Calu3 (cell line): ENCODE measurements at places on chromosomes 5 and 9.

- DNase-seq = peak; percentile 61
Measured at GRCh38 chr5:160685695-160686094, 166.3 kb downstream of the ATP10B start.

DNA sequence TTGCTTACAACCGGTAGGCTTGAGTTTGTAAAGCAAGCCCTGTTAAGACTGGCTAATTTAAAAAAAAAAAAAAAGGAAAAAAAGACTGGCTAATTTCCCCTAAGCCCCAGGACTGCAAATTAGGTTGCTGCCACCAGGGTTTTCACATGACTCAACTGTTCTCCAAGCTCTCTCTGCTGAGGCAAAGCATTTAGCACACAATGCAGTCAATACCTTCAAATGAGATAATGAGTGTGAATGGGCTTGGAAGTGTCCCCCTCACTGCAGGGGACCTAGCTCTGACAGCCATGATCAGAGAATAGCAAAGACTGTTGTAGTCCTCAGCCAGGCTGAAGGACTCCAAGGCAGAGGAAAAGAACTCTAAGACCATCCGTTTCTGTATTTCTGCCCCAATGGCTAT is 42.8 kb upstream of the ZSWIM6 start:
- no peak for DNase-seq

- no peak for DNase-seq
Measured at GRCh38 chr5:17219992-17220391, 2.6 kb downstream of the BASP1 start.

DNA sequence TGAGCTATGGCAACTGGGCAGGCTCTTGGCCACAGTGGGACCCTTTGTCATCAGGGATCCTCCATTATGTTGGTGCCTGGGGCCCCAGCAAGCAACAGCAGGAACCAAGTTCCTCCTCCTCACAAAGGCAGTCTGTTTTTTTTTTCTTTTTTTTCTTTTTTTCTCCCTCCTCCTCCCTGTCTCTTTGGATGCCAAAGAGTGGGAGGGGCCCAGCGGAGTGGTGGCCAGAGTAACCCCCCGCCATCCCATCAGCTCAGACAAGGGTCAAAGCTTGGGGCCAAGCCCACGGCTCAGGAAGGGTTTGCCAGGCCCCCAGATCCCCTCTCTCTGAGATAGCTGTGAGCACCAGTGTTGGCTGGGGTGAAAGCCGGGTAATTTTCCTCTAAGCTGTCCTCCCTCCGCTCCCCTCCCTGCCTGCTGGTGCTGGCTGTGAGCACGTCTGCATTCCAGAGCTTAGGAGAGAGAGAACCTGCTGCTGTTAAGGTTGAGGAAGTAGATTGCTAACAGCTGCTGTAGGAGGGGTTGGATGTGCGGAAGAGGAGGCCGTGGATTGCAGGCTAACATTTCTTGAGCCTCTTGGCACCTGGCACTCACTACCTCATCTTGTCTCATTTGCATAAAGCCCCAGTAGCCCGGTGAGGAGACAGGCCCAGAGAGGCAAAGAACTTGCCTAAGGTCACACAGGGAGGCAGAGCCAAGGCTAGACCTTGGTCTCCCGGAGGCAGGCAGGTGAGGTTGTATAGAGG is 21.2 kb downstream of the GSN start:
- peak; percentile 58 for DNase-seq

- no peak for DNase-seq
Measured at GRCh38 chr9:93860694-93861658, 94.2 kb downstream of the BARX1 start.

DNA sequence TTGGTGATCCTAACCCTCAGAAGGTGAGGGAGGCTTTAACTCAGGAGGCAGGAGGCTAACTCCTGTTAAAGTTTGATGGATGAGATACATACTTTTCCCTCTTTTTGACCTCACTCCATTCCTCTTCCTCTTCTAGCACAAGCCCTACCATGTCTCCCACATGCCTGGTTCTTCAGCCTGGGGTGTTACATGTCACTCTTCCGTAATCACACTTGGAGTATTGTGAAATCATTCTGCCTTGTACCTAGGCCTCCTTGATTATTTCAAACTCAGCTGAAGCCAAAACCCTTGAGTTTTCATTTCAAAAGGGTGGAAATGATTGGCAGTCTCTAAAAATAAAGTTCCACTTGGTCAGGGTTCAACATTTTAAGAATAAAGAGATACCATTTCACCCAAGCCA is 1.8 kb downstream of the PLAC8L1 start:
- DNase-seq = no peak

DNA sequence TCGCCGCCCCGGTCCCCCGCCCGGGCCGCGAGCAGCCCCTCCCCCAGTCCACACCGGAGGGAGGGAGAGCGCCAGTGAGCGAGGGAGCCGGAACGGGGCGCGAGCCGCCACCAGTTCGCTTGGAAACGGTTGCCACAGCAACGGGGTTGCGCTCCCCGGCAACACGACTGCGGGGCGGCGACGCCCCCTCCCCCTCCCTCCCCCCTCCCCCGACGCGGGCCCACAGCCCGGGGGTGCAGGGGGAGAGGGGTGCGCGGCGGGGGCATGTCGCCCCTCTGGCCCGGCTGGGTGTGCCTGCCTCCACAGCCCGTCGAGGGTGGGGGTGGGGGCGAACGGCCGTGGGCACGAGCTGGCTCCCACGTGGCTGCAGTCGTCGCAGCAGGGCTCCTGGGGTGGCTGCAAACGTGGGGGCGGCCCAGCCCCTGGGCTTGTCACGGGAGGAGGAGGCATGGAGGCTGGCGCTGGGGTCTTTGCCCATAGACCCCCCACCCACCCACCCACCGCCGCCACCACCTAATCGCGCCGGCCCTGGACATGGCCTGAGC is 524 bp downstream of the PRR7 start:
- DNase-seq = peak; percentile 82

DNA sequence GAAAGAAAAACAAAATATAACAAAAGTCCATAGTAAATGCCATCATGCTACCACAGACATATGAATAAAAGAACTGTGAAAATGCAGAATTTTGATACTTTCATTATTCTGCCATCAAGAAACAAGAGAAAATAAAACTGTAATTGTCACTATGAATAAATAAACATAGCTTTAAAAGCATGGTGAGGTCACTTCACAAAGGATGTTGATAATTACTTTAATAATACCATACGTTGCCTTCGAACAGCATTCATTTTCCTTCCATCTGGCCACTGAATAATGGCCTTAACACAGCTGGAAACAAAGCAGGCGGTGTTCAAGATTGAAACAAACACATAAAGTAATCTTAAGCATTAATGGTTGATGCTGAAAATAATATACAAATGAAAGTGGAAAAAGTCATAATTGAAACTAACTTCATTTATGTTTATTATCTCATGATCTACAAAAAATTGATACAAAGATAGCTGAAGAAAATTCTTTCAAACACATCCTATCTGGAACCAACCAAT is 102.0 kb downstream of the AGTPBP1 start:
- no peak for DNase-seq

DNA sequence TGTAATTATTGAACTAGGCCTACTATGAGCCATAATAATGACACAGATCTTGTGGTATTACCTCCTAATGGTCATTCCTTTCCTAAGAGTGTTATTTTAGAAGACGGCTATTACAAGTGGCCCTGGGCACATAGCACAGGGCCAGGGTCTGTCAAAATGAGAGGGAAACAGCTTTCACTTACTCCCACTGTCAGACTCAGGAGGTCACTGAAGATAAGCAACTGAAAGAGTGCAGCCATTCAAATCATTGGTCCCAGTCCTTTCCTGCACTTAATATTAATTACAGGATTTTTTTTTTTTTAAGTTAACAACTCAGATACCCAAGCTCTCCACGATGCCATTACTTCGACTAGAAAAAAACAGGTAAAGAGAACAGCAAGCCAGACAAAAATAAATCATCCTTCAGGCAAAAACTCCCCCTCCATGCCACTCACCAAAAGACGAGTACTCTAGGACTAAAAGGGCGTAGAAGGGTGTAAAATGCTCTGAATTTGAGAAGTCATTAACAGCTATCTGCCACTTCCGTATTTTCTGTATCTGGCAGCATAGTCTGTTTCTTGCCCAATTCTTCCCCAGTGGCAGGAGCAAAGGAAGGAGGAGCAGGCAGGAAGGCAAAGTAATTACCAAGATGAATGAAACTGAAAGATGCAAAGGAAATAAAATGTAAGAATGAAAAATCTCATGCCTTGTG is 87.4 kb downstream of the ZNF608 start:
- no peak for DNase-seq

- no peak for DNase-seq
Measured at GRCh38 chr5:87400305-87400899, 12.3 kb downstream of the CCNH start.

DNA sequence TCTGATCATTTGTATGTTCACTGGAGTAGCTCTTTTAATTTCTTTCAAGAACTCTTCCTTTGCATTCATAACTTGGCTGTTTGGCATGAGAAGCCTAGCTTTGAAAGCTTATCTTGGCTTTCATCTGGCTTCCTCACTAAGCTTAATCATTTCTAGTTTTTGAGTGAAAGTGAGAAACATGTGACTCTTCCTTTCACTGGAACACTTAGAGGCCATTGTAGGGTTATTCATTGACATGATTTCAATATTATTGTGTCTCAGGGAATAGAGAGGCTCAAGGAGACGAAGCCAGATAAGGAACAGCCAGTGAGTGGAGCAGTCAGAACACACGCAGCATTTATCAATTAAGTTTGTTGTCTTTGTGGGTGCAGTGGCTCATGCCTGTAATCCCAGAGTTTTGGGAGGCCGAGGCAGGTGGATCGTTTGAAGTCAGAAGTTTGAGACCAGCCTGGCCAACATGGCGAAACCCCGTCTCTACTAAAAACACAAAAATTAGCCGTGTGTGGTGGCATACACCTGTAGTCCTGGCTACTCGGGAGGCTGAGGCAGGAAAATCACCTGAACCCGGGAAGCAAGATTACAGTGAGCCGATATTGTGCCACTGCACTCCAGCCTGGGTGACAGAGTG is 98.3 kb downstream of the UGCG start:
- DNase-seq = peak; percentile 26

GRCh38 chr5:95217881-95218280 is 67.0 kb downstream of the MCTP1 start:
- no peak for DNase-seq

- peak; percentile 5 for DNase-seq
Measured at GRCh38 chr9:114691046-114691955, 9.3 kb upstream of the TEX48 start.

GRCh38 chr9:4662989-4663792 is 1.1 kb downstream of the PLPP6 start:
- no peak for DNase-seq

GRCh38 chr5:122119205-122119604 is 10.1 kb upstream of the ZNF474 start:
- DNase-seq = no peak

DNA sequence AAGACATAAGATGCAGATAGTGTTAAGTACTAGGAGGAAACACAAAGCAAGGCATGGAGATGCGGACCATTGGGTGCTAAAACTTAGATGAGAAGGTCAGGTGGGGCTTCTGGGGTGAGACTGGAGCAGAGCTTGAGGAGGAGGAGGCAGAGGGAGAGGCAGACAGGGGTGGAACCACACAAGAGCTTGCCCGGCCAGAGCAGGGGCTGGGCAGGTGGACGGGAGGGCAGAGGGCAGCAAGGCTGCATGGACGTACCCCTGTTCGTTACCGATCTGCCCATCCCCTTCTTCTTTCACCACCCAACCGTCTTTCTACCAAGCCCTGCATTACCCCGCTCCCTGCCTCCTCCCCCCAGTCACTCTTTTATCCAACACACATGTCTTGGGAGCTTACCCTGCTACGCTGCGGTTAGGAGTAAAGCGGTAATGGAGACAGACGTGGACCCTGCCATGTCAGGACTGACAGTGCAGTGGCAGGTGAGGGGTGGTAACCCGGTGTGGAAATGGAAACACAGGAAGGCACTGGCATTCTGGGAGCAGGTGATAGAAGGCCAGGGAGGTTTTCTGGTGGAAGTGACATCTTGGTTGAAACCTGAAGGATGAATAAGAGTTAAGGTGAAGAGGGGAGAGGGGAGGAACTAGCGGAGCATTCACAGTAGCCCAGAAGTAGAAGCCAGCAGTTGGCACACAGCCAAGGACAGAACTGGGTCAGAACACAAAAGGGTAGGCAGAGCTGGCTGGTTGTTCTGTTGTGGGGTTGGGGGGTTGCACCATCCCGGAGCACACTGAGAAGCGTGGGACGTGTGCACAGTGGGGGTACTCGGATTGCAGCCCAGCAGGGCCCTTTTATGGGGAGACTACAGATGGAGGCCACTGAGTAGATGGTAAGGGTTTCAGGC is 167.2 kb downstream of the CACNA1B start:
- no peak for DNase-seq

- peak; percentile 72 for DNase-seq
Measured at GRCh38 chr5:150410524-150411244, 2.0 kb downstream of the CD74 start.

GRCh38 chr9:120619751-120620655 is 40.0 kb upstream of the CDK5RAP2 start:
- DNase-seq = peak; percentile 54

GRCh38 chr9:34957492-34958410 is at the start of gene PHF24:
PHF24 (plus strand) TSS chr9:34958285; CDS start chr9:34971299, 13,014 bp downstream.
- peak; percentile 3 for DNase-seq

- no peak for DNase-seq
Measured at GRCh38 chr5:20254748-20255147, 266.7 kb upstream of the CDH18 start.

DNA sequence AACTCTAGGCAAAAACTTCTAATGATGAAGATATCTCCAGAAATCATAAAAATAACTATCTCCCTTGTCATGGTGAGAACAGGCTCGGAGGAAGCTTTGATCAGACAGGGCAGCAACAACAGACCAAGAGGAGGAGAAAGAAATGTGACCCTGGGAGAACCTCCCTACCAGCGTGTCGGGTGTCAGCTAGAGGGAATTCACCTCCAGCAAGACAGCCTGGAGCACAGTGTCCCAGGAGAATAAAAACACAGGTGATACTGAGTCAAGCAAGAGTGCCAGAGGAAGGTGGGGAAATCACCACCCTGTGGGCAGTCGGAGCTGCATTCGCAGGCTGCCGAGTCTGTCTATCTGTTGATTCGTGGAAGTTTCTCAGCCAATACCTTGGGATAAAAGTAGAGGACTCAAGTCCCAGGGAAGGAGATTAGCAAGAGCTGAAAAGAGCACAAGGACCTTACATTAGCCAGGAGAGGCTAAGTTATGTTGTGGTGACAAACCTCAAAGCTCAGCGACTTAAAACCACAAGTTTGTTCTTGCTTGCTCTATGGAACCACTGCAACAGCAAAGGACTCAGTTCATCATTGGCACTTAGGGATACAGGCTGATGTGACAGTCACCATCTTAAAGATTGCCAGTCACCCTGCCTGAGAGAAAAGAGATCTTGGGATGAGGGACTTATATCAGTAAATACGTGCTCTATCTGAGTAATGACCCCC is 598.3 kb downstream of the CCDC171 start:
- DNase-seq = no peak
